ENCODE measurements at places on chromosomes 5 and 9. TPM values are rescaled to one million over a fixed set of nuclear protein-coding genes. Genes with fewer than 3 reads are reported as not detected.
A peak's percentile ranks its signal among the peaks of the same experiment; 100 is the strongest.

Gene ARL14EPL
- total RNA-seq, result not detected

Gene PRRT1B
- total RNA-seq, result not detected

Gene MOB3B
- total RNA-seq, result not detected

Gene GFI1B
- 0.05 TPM for total RNA-seq

Gene GRK6
- 103 TPM for total RNA-seq

Gene MARCOL
- not detected for total RNA-seq

Gene MEIKIN
- total RNA-seq, result not detected

Gene NFIB
- 7.6 TPM for total RNA-seq

Gene TRAF1
- total RNA-seq, result 0.13 TPM

Gene ERBIN
- 122 TPM for total RNA-seq

Gene CCL19
- total RNA-seq, result not detected

Gene DBH
- not detected for total RNA-seq

Gene ARID3C
- not detected for total RNA-seq

DNA sequence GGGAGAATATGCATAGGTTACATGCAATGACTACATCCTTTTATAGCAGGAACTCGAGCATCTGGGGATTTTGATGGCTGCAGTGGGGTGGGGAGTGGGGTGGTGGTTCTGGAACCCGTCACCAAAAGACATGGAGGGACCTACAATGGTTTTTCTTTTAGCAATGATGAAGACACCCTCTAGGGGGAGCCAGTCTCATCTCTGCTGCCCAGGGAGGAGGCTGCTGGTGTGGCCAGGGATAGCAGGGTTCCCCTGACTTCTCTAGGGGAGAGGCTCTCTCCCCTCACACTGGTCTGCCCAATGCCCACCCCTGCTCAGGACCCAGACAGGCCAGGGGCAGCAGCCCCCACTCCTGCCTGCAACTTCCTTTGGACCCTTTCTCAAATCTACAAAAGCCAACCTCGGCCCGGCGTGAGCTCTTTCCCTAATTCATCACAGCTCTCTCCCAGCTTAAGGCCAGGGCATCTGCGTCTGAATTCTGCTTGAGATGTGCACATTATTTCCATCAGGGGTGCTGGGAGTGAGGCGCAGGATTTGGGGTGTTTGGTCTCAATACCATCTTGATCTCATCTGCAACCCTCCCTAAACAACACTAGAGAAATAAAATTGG lies 73.6 kb upstream of the RETREG1 start:
- no peaks in the 10 kb centered on the region for H3K27me3 ChIP-seq
- H3K36me3 ChIP-seq, result peaks cover 86% of the 10 kb centered on the region
- DNase-seq, result peak; percentile 63

DNA sequence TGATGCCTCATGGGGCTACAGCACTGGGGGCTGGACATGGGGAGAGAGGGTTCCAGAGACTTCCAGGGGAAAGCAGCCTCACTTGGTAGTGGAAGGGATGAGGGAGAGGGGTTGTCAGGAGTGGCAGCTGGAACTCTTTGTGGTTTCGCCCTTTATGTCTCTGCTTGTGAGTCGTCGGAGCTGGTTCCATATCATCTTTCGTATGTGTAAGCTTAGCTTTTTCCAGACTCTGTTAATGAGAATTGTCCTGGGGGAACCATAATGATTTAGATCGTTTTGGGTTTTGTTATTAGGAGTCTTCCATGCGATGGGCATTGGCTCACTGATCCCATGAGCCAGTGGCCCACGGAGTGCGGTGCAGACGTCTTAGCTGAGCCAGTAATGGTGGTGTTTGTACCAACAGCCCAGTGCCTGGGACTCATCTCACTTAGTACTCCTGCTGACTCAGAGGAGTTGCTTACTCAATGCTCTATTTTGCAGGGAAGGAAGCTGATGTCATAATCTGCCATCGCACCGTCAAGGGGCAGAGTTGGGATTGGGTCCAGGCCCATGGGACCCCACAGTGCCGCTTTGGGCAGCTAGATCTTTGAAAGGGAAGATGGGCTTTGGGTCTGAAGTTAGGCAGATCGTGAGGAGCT lies 48.5 kb downstream of the NEK6 start:
- H3K27me3 ChIP-seq, result no peaks in the 10 kb centered on the region
- H3K4me3 ChIP-seq, result no peak overlapping the region
- H3K27ac ChIP-seq, result peak overlapping the region; percentile 76
- H3K4me1 ChIP-seq, result peaks cover 56% of the 10 kb centered on the region
- peaks cover 60% of the 10 kb centered on the region for H3K36me3 ChIP-seq

- no peaks in the 10 kb centered on the region for H3K4me1 ChIP-seq
- H3K27ac ChIP-seq, result no peak overlapping the region
- no peaks in the 10 kb centered on the region for H3K36me3 ChIP-seq
- DNase-seq, result no peak
- H3K4me3 ChIP-seq, result no peak overlapping the region
Measured at GRCh38 chr9:72428329-72428728, 63.3 kb upstream of the ZFAND5 start.

- DNase-seq, result no peak
- H3K4me1 ChIP-seq, result no peaks in the 10 kb centered on the region
- no peak overlapping the region for H3K4me3 ChIP-seq
- no peaks in the 10 kb centered on the region for H3K27me3 ChIP-seq
- H3K36me3 ChIP-seq, result no peaks in the 10 kb centered on the region
Measured at GRCh38 chr9:117334101-117334500, 80.8 kb downstream of the ASTN2 start.

- H3K4me1 ChIP-seq, result no peaks in the 10 kb centered on the region
- DNase-seq, result no peak
- H3K27me3 ChIP-seq, result peaks cover 3% of the 10 kb centered on the region
Measured at GRCh38 chr5:129074903-129075302, 19.6 kb upstream of the ISOC1 start.

DNA sequence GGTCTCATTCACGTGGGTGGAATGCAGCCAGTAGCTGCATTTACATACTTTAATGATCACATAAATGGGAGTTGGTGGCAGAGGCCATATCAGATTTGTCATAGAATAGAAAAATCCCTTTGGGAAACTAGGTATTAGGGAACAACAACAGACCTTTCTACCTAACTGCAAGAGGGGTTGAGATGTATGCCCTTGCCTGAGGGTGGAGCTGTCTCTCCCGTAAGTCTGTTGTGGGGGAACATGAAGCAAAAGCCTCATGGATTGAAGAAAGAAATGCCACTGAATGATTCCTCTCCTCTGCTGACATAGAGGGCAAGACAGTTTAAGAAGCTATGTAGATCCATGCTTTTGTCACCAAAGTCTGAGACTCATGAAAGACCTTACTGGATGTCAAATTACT lies 461.3 kb downstream of the SPOCK1 start:
- no peaks in the 10 kb centered on the region for H3K4me1 ChIP-seq
- no peaks in the 10 kb centered on the region for H3K27me3 ChIP-seq
- DNase-seq, result no peak
- no peak overlapping the region for H3K27ac ChIP-seq

DNA sequence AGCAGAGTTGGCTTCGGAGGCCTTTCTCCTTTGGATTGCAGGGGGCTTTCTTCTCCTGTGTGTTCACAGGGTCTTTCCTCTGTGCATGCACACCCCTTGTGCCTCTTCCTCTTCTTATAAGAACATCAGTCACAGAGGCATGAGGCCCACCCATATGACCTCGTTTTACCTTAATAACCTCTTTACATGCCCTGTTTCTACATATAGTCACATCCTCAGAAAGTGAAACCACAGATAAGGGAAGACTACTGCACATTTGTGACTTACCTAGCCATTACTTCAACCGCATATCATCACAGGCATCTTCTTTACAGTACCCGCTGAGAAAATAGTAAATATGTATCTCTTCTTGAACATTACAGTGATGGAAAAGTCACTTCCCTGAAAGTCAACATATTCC lies 204.9 kb upstream of the TARS1 start:
- H3K4me1 ChIP-seq, result peaks cover under 1% of the 10 kb centered on the region
- H3K27ac ChIP-seq, result no peak overlapping the region
- H3K4me3 ChIP-seq, result no peak overlapping the region
- H3K36me3 ChIP-seq, result no peaks in the 10 kb centered on the region

- H3K4me1 ChIP-seq, result no peaks in the 10 kb centered on the region
- no peak for DNase-seq
Measured at GRCh38 chr5:156826150-156826549, 23.9 kb upstream of the PPP1R2B start.

- H3K4me3 ChIP-seq, result no peak overlapping the region
- DNase-seq, result peak; percentile 0
- no peaks in the 10 kb centered on the region for H3K27me3 ChIP-seq
- H3K4me1 ChIP-seq, result peaks cover 6% of the 10 kb centered on the region
Measured at GRCh38 chr9:3511551-3511950, 14.2 kb downstream of the RFX3 start.

- no peaks in the 10 kb centered on the region for H3K27me3 ChIP-seq
- no peak overlapping the region for H3K27ac ChIP-seq
- H3K4me1 ChIP-seq, result no peaks in the 10 kb centered on the region
- no peak overlapping the region for H3K4me3 ChIP-seq
- no peak for DNase-seq
Measured at GRCh38 chr9:107177243-107177839, 105.7 kb upstream of the RAD23B start.

DNA sequence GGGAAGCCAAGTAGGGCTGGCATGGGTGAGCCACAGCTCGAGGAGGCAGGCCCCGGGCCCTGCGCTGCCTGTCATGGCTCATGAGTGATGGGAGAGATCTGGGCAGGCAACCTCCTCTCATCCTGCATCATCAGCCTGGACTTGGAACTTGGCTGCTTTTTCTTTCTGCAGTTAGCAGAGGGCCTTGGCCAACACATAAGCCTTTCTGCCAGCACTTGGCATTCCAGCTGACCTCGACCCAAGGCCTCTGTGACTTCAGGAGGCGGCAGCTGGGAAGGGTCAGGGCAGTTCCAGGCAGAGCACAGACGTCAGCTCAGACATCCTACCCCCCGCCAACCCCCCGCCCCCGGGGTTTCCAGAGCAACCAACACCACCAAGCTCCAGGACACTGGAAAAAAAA lies 7.6 kb downstream of the S1PR3 start:
- peaks cover 27% of the 10 kb centered on the region for H3K4me1 ChIP-seq
- no peak overlapping the region for H3K4me3 ChIP-seq
- H3K27me3 ChIP-seq, result no peaks in the 10 kb centered on the region
- peaks cover 71% of the 10 kb centered on the region for H3K36me3 ChIP-seq
- no peak overlapping the region for H3K27ac ChIP-seq

DNA sequence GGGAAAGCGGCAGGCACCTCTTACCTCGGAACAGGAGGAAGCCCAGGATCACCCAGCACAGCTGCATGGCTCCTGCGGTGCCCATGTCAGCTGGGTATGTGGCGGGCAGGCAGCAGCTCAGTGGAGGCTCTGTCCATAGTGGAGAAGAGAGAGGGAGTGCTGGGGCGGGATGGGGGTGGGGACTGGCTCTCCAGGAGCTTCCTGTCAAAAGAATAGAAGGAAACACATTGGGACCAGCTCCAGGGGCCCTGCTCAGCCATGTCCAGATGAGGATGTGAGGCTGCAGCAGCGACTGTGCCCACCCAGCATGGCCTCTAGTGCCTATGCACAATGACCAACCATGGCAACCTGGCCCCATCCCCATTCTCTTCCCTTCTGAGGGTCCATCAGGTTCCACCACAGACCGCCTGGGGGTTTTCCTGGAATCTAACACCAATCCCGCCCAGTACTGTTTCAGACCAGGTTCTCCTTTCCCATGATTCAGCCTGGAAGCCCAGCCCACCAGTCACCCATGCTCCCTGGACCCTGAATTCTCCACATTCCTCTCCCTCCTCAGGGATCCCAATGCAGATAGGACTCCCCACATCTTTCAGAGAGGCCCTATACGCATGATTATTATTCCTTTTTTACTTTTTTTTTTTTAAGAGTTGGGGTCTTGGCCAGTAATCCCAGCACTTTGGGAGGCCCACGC lies at the start of gene ECSCR:
Gene ECSCR (minus strand): TSS at position 158 of the 691 bp plus-strand sequence. CDS start 73 bp downstream, at position 85.
- no peak within 1 kb of the TSS for H3K4me3 ChIP-seq
- H3K36me3 ChIP-seq, result no peaks in the 10 kb centered on the region
- H3K27me3 ChIP-seq, result no peaks in the 10 kb centered on the region
- H3K4me1 ChIP-seq, result peaks cover 30% of the 10 kb centered on the region
- peak within 1 kb of the TSS; percentile 22 for H3K27ac ChIP-seq
- no peak for DNase-seq

- DNase-seq, result peak; percentile 63
- no peaks in the 10 kb centered on the region for H3K27me3 ChIP-seq
- peak overlapping the region; percentile 3 for H3K27ac ChIP-seq
- H3K36me3 ChIP-seq, result no peaks in the 10 kb centered on the region
- peaks cover 32% of the 10 kb centered on the region for H3K4me1 ChIP-seq
Measured at GRCh38 chr9:76401580-76402354, 7.5 kb upstream of the RFK start.

GRCh38 chr5:16810208-16810854 lies 125.8 kb downstream of the MYO10 start:
- H3K27ac ChIP-seq, result peak overlapping the region; percentile 4
- H3K27me3 ChIP-seq, result no peaks in the 10 kb centered on the region
- H3K4me3 ChIP-seq, result no peak overlapping the region
- H3K4me1 ChIP-seq, result peaks cover 20% of the 10 kb centered on the region

GRCh38 chr5:61414806-61415205 lies 82.7 kb downstream of the ZSWIM6 start:
- no peak for DNase-seq
- peaks cover 6% of the 10 kb centered on the region for H3K36me3 ChIP-seq
- H3K27me3 ChIP-seq, result no peaks in the 10 kb centered on the region
- H3K4me1 ChIP-seq, result peaks cover 27% of the 10 kb centered on the region

GRCh38 chr5:110718311-110718710 lies 8.2 kb downstream of the TMEM232 start:
- no peaks in the 10 kb centered on the region for H3K36me3 ChIP-seq
- H3K4me1 ChIP-seq, result no peaks in the 10 kb centered on the region
- DNase-seq, result no peak
- H3K27ac ChIP-seq, result no peak overlapping the region
- no peak overlapping the region for H3K4me3 ChIP-seq

- H3K4me3 ChIP-seq, result no peak overlapping the region
- DNase-seq, result no peak
- H3K27me3 ChIP-seq, result no peaks in the 10 kb centered on the region
- no peak overlapping the region for H3K27ac ChIP-seq
- peaks cover 7% of the 10 kb centered on the region for H3K36me3 ChIP-seq
- peaks cover 14% of the 10 kb centered on the region for H3K4me1 ChIP-seq
Measured at GRCh38 chr9:128061275-128061960, 5.7 kb downstream of the NAIF1 start.

DNA sequence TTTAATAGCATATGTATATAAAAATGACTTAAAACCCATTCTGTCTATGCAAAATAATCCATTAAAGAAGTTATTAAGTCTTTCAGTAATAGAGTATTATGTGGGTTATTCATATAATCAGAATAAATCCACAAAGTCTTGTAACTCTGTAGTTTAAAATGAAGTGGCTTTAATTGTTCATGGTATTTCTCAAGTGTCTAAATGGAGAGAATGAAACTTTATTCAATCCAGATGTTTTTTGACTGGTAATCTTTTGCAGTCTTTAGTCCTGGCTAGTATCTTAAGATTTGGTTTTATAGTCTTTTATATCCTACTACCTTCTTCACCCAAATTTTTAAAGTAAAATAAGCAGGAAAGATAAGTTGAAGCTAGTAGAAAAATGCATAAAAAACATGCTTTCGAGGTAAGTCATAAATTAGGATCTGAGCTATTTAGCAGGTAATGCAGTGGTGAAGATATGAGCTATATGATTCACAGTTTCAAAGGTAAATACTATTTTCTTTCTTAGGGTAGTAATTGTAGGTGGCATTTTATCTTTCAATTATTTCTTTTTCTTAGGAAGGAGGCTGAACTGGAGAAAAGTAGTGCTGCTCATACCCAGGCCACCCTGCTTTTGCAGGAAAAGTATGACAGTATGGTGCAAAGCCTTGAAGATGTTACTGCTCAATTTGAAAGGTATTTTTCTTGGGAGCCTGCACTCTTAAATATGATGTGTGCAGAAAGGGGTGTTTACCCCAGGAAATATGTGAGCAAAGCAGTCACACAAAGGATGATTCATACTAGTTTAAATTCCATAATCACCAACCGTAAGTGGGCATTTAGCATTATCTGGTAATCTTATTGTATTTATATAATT lies 17.9 kb downstream of the HMMR start:
- peaks cover 17% of the 10 kb centered on the region for H3K4me1 ChIP-seq
- peak; percentile 35 for DNase-seq
- H3K4me3 ChIP-seq, result no peak overlapping the region
- no peaks in the 10 kb centered on the region for H3K27me3 ChIP-seq

All from SJSA1 (cell line).